ENCODE measurements at places on chromosomes 7 and 10.

- DNase-seq = no peak
Measured at GRCh38 chr10:1509011-1509530, 228.3 kb downstream of the ADARB2 start.

GRCh38 chr7:12703881-12704280 lies 16.4 kb downstream of the ARL4A start:
- no peak for DNase-seq

GRCh38 chr10:73647875-73648651 lies 6.8 kb upstream of the MYOZ1 start:
- DNase-seq = no peak

GRCh38 chr7:11950281-11950680 lies 118.3 kb upstream of the THSD7A start:
- DNase-seq = no peak

- no peak for DNase-seq
Measured at GRCh38 chr7:66356277-66356721, 151.2 kb downstream of the TPST1 start.
